NCI-H187 treated with DMSO at 0.1 percent for 48 hours (cell line): ENCODE measurements at places on chromosomes 3 and 15.

DNA sequence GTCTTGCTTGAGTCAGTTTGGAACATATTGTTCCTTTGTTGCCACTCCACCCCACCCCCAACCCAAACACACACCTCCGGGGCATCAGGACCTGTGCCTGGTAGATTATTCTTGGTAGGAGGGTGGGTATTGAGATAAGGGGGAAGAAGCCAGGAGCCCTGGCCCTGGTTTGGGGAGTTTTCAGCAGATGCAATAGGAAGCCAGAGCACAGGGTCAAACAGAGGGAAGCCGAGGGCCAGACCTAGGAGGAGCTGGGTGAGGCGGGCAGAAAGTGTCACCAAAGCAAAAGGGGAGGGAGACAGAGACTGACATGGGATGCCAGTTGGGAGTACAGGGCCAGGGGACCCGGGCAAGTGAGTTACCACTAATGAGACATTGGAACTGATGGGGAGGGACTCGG is 163.1 kb downstream of the RPLP1 start:
- no peak for DNase-seq

GRCh38 chr3:10508619-10509260 is 3.4 kb upstream of the ATP2B2 start:
- DNase-seq, result no peak

DNA sequence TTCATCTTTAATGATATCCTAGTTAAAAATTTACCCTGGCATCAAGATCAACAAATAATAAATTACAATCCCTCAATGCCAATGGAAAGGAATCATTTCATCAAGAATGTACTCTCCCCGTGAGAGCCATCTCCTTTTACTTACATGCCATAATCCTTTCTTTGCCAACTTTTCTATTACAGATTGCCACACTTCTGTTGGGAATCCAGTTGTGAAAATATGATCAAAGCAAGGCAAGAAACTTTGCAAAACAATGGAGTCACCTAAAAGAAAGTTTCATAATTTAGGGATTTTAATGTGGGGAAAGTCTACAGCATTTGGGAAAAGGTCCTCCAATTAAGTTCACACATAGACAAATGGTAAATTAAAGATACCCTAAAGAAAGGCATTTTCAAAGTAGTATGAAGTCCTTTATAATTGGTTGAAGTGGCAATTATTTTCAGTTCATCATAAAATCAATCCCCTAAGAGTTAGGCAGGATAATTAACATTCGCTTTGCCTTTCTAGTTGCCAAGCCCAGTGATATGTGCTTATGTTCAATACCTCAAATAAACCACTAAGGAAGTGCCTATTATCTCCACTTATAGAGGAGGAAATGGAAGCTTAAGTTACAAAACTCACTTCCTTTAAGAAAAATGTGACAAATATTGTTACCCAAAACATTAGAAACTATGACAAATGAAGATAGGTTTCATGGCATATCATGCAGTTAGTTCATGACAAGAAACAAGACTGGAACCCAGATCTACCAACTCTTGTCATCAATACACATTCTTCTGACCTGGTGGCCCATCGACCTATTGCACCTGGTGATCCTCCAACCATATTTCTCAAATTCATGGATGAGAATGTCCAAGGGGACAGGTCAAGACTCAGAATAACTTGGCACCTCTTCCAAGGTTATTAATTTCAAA is 49.1 kb downstream of the TRANK1 start:
- DNase-seq, result no peak

DNA sequence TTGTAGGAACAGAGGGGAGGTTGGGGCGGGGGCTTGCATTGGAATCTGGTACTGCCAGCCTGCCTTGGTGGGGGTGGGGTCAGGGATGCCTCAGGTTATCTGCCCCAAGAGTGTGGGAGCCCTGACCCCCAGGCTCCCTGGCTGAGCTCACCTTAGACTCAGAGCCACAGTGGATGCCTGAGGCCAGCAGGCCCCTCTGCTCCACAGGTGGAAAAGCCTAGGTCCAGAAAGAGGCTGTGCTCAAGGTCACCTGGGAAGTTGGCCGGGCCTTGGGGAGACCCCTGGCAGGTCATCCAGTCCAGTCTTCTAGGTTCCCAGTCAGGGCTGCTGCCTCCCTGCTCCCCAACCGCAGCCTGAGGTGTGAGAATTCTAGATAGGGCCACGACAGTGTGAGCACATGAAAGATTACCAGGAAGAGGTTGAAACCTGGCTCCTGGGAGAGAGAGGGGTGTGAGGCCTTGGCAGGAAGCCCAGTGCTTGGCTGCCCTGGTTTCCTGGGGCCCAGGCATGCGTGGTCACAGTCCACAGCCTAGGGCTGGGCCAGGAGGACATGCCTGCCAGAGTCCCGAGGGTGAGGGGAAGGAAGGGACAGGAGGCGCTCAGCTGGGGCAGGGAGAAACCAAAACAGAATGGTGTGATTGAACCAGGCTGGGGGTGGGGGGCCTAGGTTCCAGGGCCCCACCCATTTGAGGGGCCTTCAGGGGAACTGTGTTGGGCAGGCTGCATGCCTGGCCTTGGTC is 4.9 kb downstream of the HDAC11 start:
- no peak for DNase-seq

- DNase-seq, result no peak
These were observed 71.1 kb upstream of the UMPS start for GRCh38 chr3:124659175-124659574.

DNA sequence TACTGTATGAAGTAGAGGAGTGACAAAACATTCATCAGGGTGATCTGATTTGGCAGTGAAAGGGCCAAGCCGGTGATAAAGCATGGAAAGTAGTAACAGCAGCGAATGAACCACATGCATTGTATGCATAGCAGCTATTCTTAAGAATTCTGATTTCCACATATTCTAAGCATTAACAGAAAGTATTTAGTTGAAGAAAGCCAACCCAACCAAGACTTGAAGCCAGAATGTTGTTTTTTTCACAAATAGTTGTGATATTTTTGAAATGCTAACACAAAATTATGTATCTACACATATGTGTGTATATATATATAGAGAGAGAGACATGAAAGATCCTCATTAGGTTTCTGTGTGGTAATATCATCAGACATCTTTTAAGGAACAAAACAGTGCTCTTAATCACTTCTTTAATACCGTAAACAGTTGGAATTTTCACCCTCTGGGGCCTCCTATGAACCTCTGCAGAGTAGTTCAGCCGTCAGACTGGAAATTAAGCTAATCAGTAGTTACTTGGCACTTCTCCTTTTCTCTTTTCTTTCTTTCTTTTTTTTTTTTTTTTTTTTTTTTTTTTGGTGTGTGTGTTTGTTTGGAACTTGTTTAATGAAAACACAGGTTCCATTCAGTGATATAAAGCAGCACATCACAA is 139.6 kb downstream of the CMSS1 start:
- no peak for DNase-seq
